ENCODE measurements at places on chromosomes 12 and 14.
A peak's percentile ranks its signal among the peaks of the same experiment; 100 is the strongest.

DNA sequence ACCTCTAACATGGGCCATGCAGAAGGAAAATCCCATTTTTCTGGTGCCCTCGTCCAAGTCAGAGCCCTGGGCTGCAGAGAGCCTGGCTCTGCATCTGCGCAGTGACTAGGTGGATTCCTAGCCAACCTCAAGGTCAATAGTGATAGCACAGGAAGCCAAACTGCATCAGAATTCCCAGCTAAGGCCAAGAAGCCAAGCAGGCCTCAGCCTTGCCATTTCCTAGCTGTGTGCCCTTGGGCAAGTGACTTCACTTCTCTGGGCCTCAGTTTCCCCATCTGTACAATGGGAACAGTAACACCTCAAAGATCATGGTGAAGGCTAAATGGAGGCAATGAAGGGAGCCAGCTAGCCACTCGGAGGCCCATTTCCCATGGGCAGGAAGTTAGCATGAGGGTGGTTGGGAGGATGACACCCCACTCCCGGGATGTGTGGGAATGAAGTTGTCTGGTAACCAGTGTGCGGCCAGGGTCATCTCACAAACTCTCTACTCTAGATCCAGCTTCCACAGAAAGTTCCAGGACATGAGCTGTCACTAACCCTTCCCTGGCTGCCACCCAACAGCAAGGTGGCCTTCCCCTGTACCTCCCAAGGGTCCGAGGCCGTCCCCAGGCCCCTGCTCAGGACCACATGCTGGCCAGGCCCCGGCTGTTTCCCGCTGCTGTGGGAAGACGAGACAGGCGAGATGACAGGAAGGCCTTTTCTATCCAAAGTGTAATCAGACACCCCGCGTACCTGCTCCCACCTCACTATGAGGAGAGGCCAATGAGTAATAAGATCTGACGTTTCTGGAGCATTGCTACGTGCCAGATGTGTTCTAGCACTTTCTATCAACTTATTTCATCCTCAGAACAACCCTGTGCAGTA, 125.7 kb downstream of the SCARB1 start:
- no peak for DNase-seq

DNA sequence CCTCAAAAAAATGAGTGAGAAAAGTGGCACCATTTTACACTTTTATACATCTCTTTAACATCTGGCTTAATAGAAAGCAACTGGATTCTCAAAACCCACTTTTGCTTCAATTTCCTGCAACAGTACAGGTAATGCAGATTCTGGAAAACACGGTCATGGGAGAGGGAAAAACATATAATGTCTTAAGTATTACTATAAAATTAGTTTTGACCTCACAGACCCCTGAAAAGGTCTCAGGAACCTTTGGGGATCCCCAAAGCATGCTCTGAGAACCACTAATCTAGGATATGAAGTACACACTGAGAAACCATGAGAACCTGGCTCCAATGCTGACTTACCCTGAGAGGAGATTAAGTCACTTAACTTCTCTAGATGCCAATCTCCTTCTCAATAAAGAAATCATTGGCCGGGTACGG, 64.7 kb downstream of the PPP2R5E start:
- no peak for DNase-seq

DNA sequence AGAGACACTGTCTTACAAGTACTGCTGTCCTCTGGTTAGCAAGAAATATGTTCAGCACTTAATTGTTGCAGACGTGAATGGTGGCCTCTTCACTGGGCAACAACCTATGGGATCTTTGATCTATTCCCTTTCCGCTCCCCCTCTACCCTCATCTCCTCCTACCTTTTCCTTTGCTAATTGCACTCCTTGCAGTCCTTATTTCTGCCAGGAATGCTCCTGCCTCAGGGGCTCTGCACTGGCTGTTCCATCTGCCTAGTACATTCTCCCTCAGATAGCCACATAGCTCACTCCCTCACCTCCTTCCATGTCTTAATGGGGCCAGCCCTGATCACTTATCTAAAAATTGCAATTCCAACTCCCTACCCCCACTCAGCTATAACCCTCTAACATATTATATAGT, 4.5 kb upstream of the NFYB start:
- DNase-seq, result no peak

GRCh38 chr14:65945327-65945726, 532.8 kb downstream of the FUT8 start:
- no peak for DNase-seq

- no peak for DNase-seq
These were observed 716 bp downstream of the HSP90AA1 start for GRCh38 chr14:102085948-102086708.

GRCh38 chr14:78595797-78596196, 425.6 kb downstream of the NRXN3 start:
- DNase-seq, result no peak

DNA sequence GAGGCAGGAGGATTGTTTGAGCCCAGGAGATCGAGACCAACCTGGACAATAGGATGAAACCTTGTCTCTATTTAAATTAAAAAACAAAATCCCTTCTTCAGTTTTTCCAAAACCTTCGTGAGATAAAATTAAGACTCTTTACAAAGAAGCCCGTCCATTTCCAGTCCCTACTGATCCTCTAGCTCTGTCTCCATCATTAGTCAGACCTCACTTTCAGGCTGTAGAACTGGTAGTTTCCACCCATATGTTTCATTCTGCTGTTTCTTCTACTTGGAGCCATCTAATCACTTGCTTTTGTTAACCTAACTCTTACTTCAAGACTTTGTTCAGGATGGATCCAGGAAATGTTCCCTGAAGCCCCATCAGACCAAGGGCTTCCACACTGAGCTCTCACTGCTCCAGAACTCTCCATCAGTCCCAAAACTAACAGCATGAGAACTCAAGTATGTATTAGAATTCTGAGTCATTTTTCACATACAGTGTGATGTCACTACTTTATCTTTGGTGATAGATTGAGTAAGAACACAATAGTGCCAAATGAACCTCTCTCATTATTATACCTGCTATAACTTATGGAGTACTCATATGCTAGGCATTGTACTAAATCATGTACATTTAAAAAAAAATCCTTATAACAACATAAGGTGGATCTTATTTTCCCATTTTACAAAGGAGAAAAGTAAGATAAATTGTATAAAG, 90.8 kb downstream of the PRICKLE1 start:
- no peak for DNase-seq

GRCh38 chr12:93098077-93098476, 169.0 kb upstream of the EEA1 start:
- DNase-seq, result no peak

DNA sequence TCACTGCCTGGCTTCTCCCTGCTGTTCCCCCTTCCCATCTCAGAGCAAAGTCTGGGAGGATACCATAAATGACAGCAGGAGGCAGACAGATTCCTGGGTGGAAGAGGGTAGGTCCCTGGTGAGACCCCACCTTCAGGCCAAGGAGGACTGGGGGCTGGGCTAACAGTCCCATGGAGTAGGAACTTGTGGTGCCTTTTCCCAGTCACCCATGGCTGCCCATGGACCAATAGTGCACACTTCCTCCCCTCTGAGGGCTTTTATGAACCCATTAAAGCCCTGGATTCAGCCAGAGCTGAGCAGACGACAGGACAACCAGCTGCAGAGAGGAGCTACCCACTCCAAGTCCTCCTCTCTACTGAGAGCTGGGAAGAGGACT, 36.6 kb upstream of the OR5AU1 start:
- DNase-seq, result no peak

- DNase-seq, result no peak
These were observed 437.0 kb downstream of the FSCB start for GRCh38 chr14:44070046-44070445.

DNA sequence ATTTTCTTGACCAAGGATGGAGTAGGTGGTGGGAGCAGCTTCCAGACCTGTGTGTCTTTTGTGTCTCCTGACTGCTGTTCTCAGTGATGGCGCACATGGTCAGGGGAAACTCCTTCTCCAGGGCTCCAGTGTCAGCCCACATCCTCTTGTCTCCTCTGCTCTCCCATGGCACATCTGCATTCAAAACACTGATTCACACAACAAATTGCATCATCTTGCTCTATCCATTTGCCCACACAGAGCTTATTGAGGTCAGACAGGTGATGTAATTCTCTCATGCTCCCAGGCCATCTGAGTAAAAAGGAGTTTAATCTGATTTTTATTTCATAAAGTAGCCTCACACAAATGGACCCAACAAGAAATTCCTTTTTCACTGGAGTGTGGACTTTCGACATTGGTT, 21.8 kb upstream of the TMEM132C start:
- no peak for DNase-seq

DNA sequence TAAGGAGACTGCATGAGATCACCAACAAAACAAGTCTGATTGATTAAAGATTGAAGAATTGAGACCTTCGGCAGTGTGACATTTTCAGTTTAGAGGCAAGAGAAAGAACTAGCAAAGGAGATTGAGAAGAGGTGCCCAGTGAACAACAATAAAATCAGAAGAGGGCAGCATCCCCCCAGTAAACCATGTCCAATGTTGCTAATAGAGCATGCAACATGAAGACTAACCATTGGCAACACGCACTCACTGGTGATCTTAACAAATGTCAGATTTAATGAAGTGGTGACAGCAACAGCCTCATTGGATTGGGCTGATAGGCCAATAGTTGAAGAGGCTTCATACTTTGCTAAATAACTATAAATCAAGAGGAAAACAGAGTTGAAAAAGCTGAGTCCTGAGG, 20.7 kb upstream of the TAS2R14 start:
- DNase-seq, result no peak

DNA sequence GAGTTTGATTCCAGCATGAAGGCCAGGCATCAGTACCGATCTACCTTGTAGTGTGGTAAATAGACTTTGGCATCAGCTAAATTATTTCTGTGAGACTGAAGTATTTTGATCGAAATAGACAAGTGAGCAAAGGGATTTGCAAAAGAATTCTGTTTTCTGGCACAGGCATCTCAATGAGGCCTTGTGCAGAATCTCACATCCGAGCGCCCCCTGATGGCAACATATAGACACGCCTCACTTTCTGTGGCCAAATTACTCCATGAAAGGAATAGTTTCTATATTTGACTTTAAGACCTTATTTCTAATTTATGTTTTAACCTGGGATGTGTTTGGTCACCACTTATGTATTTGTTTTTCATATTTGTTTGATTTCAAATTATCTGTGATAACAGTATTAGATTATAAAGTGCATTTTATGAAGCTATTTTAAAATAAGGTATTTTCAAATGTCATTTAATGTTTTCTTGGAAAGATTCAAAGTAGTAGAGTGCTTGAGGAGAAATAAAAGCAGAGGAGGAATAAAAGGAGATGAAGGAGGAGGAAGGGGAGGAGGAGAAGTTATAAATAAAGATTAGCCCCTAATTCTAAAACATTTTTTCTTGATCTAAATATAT, 731.9 kb downstream of the NRXN3 start:
- DNase-seq, result no peak

GRCh38 chr14:93989939-93990338, 7.2 kb upstream of the CCDC197 start:
- DNase-seq, result no peak

DNA sequence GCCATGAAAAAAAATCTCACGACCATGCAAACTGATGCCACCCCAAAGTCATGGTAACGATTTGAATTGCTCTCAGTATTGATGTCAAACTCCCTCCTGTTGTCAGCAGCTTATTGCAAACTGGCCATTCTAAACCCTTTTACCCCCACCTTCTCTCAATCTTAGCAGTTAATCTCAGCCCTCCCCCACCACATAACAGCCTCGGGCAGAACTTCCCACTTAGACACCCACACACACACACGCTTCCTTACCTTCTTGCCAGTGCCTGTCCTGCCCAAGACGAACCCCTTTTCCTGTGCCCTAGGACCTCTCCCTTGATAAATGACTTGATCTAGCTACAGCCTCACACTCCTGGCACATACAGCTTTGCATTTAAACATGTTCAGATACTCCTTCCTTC, 56.6 kb downstream of the GPATCH2L start:
- DNase-seq, result no peak

GRCh38 chr14:93067088-93067487, 48.6 kb downstream of the ITPK1 start:
- no peak for DNase-seq

GRCh38 chr14:85580536-85581140, 50.7 kb downstream of the FLRT2 start:
- DNase-seq, result no peak

GRCh38 chr12:66144791-66145754, 14.5 kb upstream of the LLPH start:
- DNase-seq, result peak; percentile 35
